Epithelial cell of proximal tubule (primary cell): ENCODE measurements at places on chromosomes 5 and 9.

DNA sequence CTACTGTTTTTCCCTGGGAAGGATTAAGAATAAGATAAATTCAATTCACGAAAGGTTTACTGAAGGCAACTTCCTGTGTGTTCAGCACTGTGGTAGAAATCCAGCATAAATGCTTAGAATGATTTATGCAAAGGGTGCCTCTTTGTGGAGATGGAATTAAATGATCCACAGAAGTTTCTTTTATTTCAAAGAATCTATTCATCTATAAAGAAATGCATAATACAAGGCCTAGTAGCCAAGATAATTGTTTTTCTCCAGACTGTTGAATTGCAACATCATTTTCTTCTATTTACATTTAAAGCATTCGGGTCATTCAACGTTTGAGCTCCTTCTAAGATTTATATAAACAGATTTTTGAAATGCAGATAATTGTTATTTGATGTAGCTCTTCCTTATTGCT, 138.8 kb upstream of the NFIL3 start:
- no peak for DNase-seq

DNA sequence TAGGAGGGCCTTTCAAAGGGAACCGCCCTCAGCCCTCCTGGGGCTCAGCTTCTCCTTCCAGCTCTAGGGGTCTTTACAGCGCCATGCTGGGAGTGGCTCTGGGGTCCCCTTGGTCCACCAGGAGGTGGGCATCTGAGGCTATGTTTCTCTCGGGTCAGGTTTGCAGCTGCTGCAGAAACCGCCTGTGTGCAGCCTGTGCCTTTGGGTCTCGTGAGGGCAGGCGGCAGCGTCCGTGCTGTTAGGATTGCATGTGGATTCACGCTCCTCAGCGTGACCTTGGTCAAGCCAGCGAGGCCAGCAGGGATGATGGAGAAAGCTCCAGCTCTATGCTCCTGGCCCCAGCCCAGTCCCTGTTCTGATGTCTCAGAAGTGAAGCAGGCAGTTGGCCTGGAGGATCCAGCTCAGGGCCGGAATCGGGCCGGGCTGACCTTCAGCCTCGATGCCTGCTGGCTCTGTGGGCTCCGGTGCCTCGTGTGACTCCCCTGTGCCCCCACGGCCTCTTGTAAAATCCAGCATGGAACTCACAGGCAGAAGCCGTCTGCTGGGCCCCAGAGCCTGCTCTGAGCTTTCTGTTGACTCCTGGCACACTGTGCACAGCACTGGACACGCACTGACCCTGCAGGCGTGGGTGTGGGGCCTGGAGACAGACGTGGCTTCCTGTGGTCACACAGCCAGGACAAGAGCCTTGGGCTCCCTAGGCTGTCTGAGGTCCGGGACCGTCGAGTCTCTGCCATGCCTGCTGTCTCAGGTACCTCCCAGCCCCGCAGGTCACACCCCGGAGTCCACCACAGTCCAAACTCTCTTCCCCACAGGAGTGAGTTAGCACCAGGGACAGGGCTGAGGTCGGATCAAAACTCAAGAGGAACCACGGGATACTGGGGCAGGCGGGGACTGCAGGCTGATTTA, 54.3 kb downstream of the TRIP13 start:
- DNase-seq, result no peak

GRCh38 chr5:152595405-152595804, 190.3 kb upstream of the NMUR2 start:
- DNase-seq, result no peak

GRCh38 chr9:107312376-107313050, 29.4 kb downstream of the RAD23B start:
- DNase-seq, result no peak

- DNase-seq, result no peak
Measured at GRCh38 chr9:127586537-127586936, 25.5 kb upstream of the STXBP1 start.

DNA sequence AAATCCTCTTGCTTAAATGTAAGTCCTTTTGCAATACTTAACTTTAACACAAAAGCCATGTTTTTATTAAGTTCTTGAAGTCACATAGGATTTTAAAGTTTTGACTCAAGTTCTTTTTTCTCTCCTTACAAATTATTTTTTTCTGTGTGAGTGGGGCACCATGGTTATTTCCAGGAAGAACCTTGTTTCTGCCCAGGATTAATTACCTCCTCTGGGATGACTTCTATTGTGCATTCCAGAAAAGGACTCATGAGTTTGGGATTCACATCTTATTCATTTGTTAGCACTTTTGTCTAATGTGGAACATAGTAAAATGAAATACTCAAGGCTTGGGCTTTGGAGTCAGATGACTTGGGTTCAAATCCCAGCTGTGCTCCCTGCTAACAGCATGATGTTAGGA, 421.4 kb upstream of the WWC1 start:
- DNase-seq, result no peak
